Activated CD4-positive, alpha-beta T cell treated with anti-CD3 and anti-CD28 coated beads for 36 hours (primary cell): ENCODE measurements at places on chromosomes 12 and 14. TPM values are rescaled to one million over a fixed set of nuclear protein-coding genes. Genes with fewer than 3 reads are reported as not detected.

LRP1 gene
- total RNA-seq: 1.8 TPM

SLC2A14 gene
- 0.25 TPM for total RNA-seq

- no peaks in the 10 kb centered on the region for H3K27me3 ChIP-seq
- peaks cover 66% of the 10 kb centered on the region for H3K4me1 ChIP-seq
- no peak for DNase-seq
- peak overlapping the region; percentile 85 for H3K27ac ChIP-seq
- H3K36me3 ChIP-seq: peaks cover 30% of the 10 kb centered on the region
- peak overlapping the region; percentile 94 for H3K4me3 ChIP-seq
Measured at GRCh38 chr14:103562179-103562428, 353 bp downstream of the BAG5 start.

DNA sequence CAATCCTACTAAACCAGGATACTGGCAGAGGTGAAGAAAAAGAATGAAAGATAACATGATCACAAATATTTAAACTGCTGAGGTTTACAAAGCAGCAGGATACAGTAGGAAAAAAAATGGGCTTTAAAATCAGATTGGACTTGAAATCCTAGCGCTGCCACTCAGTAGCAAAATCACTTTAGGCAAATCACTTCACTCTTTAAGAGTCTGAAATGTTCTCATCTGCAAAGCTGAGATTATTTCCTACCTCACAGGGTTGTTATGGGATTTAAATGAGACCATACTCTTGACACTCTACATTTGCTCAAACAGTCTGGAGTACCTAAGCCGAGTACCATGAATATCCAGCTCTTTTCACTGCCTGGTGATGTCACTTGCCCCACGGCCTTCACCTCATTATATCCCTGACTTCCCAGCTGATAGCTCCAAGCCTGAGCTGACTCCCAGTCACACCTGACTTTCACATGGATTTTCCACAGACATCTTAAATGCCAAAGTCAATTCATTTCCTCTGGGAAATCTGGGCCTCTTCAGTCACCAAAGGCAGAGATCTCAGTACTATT, 60.2 kb downstream of the UBR7 start:
- no peaks in the 10 kb centered on the region for H3K27me3 ChIP-seq
- peaks cover 17% of the 10 kb centered on the region for H3K4me1 ChIP-seq
- H3K4me3 ChIP-seq: no peak overlapping the region
- no peak for DNase-seq
- H3K27ac ChIP-seq: no peak overlapping the region

- no peak for DNase-seq
- peaks cover 26% of the 10 kb centered on the region for H3K36me3 ChIP-seq
- no peak overlapping the region for H3K4me3 ChIP-seq
- peak overlapping the region; percentile 8 for H3K27ac ChIP-seq
- peaks cover 13% of the 10 kb centered on the region for H3K4me1 ChIP-seq
- H3K27me3 ChIP-seq: no peaks in the 10 kb centered on the region
Measured at GRCh38 chr12:77032406-77032805, 33.0 kb downstream of the E2F7 start.

DNA sequence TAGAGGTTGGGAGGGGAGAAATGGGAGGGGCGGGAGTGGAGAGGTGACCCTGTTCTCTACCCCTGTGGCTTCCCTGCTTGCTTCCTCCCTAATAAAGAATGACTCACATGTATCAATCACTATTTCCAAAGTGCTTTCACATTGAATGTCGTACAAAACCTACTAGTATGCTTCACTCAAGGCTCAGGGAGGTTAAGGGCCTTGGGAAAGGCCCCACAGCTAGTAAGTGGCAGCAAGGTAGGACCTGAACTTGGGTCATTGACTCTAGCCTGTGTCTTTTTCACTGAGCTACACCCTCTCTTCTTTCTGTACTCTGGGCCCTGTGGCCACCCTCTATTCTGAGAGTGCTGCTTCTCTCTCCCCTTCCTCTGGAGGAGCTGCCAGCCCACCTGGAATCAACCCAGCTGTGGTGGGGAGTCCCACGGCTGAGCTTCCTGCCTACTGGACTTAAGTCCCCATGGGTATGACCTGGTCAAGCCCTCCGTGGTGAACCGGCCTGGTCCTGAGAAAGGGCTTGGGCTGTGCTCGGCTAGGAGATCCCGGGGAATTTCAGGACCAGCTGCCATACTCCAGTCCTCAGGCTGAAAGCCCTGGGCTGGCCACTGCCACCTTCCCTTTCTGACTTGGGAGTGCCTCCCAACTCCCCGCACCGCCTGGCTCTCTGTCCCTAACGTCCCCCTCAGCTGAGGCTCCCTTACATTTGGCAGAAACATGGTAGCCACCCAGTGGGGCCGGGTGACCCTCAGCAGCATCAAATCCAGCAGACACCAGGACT, 13.0 kb downstream of the SLC48A1 start:
- peaks cover 32% of the 10 kb centered on the region for H3K4me1 ChIP-seq
- DNase-seq: no peak
- peaks cover 73% of the 10 kb centered on the region for H3K36me3 ChIP-seq
